CD4-positive, CD25-positive, alpha-beta regulatory T cell (primary cell): ENCODE measurements at places on chromosomes 3 and 15. TPM values are rescaled to one million over a fixed set of nuclear protein-coding genes. Genes with fewer than 3 reads are reported as not detected.

The RBP2 gene
- not detected for total RNA-seq

DNA sequence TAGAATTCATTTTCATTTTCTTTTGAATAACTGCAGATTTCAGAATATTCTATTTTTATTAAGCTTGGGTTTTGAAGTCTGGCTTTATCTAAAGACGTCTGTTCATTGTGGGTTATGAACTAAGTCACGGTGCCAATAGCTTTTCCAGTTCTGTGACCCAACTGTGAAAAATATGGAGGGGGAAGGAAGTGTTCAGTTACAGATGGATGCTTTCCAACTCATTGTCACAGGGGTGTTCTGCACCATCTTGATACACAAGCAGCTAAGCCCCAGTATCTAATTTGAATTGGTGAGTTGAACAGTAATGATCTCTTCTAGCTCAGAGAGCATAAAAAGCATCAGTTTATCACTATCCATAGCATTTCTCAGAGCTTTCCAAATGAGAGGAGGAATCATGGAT lies 710.6 kb downstream of the EDEM1 start:
- no peak for DNase-seq

DNA sequence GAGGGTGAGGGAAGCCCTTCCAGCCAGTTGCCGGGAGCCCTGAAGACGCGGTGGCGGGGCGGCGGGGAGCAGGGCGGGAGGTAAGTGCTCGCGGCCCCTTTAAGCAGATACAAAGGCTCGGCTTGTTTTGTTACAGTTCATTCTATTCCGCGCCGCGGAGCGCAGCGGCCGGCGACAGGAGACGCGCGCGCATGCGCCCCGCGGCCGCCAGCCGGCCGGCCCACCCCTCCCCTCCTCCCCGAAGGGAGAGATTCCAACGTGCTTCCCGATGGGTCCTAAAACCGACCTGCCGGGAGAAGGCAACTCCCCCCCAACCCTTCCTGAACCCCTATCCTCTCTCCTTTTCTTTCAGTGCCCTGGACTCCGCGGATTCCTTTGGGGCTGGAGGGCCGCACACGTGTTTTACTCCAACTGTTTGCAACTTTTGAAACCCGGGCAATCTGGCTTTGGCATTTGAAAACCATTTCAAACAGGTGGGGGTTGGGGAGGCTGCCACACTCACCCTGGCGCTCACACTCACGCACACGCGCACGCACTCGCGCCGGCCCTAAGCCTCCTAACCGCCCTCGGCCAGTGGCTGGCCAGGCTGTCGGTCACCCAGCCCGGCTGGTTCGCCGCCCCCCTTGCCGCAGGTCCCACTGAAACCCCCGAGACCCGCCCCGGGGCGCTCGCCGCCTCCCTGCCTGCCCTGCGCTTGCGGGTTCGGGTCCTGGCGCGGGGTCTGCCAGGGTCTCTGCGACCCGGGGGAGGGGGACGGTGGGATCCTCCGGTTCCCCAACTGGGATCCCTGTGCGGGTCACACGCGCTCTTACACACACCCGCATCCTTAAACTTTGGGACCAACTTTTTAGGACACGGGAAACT lies at the start of gene MAGI1:
Gene MAGI1 (minus strand): TSS at position 193 of the 864 bp plus-strand sequence. CDS start 610 bp downstream, outside the sequence.
- DNase-seq, result peak; percentile 63

DNA sequence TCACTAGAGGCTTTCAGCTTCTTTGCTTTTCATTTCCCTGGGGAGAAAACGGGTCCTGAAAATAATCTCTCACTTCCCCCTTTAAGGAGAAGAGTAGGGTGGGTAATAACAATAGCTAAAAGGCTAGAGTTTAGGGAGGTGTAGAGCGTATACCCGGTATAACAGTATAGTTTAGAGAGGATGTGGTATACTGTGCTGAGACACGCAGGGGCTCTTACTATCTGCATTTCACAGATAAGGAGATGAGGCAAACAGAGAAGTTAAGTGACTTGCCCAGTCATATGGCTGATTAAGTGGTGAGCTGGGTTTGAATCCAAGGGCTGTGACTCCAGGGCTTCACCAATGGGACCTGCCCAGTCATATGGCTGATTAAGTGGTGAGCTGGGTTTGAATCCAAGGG lies 15.0 kb upstream of the KCNMB3 start:
- no peak for DNase-seq

DNA sequence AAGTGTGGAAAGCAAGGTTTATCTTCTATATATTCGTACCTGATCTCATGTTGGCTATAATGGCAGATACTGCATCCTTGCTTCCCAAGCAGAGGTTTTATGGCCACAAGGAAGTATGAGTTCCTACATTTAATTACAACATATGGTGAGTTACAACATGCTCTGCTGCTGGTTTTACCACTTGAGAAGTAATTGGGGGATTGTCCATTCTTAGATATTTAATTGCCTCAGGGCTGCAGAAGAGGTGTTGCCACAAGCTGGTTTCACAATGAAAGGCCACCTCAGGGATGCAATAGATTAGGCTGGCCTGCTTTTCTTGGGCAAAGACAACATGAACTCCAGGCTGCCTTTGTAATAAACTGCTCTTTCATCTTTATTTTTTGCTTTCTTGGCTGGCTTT lies 48.6 kb downstream of the RAP2B start:
- no peak for DNase-seq

- DNase-seq, result peak; percentile 5
Measured at GRCh38 chr15:78438619-78439285, 736 bp downstream of the IREB2 start.

The SCAMP5 gene
- 1.3 TPM for total RNA-seq

The SERF2 gene
- 400 TPM for total RNA-seq

DNA sequence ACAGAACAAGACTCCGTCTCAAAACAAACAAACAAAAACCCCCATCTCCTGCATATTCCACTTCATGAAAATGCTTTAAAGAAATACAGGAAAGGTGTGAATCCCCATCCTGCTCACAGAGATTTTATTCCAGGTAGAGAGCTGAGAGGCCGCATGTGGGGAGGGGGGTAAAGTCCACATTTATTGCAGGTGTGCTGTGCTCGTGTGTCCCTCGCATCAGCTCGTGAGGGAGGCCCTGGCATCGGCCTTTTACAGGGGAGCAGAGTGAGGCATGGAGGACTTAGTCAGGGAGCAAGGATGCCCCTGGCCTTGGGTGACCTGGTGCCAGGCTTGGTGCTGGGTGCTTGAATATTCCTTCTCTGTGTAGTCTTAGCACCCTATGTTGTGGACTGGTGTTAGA lies 413.5 kb upstream of the C2CD4B start:
- DNase-seq, result no peak

The SLC24A1 gene
- total RNA-seq, result 5.2 TPM

DNA sequence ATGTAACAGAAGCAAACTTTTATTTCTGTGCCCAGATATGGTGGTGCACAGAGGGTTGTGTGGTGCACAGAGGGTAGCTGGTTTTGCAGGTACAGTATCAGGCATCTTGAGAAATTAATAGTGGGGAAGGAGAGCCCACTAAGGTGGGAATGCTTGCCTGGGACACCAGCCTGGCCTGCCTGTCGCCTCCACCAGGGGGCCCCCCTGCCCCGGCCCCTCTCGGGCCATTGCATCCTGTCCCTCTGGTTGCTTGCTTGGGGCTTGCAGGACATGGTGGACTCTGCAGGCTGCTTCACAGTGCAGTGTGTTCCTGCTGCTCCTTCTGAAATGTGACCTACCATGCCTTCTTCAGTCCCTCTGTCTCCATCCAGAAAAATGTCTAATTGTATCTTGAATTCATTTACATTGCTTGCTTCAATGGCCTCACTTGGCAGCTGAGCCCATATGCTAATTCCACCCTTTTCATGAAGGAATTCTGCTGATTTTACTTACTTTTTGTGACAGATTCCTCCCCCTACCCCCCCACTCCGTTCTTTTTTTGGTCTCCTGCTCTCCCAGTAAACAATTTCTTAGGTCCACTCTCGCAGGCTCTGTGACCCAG lies 73.6 kb downstream of the EEFSEC start:
- peak; percentile 19 for DNase-seq

The ZNF717 gene
- 3.0 TPM for total RNA-seq
